ENCODE measurements at places on chromosomes 11 and 22.

- DNase-seq: no peak
These were observed 23.7 kb upstream of the BID start for GRCh38 chr22:17797721-17798559.

GRCh38 chr11:130426837-130427341, 1.5 kb downstream of the ADAMTS8 start:
- DNase-seq: no peak

GRCh38 chr11:93585758-93586157, 42.6 kb upstream of the SMCO4 start:
- no peak for DNase-seq

DNA sequence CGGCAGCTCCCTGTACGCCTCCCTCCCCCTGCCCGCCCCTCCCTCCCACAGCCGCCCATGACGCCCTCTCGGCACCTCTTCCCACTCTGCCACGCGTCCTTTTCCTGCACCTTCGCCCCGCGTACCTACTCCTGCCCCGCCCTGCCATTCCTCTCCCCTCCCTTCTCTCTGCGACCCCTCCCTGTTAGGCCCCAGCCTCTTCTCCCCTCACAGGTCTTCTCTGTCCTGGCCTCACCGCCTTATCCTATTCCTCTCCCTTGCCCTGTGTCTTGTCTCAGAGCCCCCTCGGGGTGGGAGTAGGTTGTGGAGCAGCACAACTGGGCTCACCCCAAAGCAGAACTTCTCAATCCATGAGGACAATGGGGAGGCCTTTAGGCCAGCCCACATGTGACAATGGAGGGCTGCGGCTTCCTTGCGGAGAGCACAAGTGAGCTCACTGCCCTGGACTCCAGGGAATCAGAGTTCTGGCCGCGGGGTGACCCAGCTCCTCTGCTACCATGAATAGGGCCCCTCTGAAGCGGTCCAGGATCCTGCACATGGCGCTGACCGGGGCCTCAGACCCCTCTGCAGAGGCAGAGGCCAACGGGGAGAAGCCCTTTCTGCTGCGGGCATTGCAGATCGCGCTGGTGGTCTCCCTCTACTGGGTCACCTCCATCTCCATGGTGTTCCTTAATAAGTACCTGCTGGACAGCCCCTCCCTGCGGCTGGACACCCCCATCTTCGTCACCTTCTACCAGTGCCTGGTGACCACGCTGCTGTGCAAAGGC, 539 bp downstream of the SLC35C1 start:
- no peak for DNase-seq

DNA sequence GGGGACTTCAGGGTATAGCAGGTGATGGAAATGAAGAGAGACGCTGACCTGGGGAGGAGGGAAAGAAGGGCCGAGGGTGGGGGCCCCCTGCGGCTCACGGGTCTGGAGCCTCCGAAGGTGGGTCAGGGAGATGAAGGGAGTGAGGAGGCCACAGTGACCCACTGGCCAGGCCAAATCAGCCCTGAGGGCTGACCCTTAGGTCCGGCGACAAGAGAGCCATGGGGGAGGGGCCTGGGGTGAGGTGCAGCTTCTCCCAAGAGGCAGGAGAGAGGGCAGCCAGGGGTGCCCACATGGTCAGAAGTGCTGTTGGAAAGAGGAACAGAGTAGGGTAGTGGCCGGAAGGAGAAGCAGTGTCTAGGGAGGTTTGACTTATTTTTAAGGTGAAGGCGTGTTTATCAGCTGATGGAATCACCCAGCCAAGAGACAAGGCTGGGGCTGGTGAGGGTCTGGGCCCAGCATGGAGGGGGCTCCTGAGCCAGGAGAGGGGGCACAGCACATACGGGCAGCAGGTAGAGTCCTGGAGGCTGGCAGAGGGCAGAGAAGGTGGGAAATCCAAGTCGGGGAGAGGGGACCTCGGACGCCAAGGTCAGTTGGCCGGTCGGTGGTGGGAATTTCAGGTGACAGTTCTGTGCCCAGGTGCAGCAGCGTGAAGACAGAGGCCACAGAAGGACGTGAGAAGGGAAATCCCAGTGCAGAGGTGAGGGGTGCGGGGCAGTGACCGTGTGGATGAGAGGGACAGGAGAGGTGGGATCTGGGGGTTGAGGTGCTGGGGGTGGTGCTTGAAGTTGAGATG, 49.0 kb downstream of the LINC01488 start:
- no peak for DNase-seq

GRCh38 chr11:110525883-110526282, 96.1 kb downstream of the FDX1 start:
- no peak for DNase-seq

GRCh38 chr11:116171271-116172140, 601.3 kb downstream of the BUD13 start:
- DNase-seq: no peak

GRCh38 chr11:60512651-60513225, 2.5 kb upstream of the MS4A13 start:
- DNase-seq: no peak

GRCh38 chr22:39661842-39662685, 91.5 kb downstream of the CACNA1I start:
- no peak for DNase-seq

DNA sequence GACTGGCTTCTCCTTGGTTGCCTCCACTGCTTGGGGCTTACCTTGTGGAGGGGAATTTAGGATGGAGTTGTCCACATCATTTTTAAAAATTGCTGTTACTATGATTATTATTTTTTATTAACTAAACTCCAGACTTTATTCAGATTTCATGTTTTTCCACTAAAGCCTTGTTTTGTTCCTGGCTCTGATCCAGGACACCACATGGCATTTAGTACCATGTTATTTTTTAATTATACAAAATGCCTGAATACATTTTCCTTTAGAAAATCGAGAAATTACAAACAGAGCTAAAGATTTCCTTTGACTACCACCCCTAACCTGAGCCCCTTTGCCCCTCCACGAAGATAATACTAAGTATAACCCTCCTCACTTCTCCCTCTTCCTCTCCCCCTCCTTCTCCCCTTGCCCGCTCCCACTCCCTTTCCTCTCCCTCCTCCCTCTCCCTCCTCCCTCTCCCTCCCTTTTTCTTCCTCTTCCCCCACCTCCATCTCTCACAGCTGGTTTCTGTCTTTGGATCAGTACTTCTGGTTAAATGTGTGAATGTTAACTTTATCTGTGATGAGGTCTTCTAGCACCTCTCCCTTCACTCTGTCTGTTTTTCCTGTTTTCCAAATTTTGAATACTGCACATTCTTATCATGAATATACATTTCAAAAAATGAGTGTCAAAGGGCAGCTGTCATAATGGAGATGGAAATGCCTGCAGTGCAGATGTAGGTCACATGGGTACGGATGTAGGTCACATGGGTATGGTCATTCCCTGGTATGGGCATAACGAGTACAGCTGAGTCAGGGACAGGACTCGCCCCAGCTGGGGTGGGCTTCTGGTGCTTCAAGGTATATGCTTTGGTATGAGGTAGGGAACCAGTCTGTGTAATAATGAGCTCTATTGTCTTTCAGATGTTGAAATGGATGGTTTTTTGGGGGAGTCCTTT, 54.4 kb upstream of the OR4B1 start:
- no peak for DNase-seq

GRCh38 chr11:47442514-47442913, 6.4 kb downstream of the RAPSN start:
- no peak for DNase-seq

- no peak for DNase-seq
These were observed 83.8 kb downstream of the CACNA1I start for GRCh38 chr22:39654131-39654926.

GRCh38 chr11:86489442-86489841, 114.8 kb downstream of the CCDC81 start:
- DNase-seq: no peak

DNA sequence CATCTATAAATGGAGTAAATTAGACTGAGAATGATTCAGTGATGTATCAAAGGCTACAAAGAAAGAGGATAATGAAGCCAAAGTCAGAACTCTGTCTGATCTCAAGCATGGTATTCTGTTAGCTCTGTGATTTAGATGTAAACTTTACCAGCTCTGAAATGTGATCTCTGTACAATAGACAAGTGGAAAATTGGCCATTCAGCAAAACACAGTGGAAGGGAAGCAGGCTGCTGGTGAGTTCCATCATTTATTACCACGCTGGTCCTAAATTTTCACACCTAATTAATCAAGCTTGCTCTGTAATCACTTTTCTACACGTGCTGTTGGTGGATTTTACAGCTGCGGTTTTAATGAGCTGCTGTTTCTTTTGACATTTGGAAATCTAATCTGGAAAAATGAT, 145.1 kb upstream of the OPCML start:
- no peak for DNase-seq

- no peak for DNase-seq
These were observed 56.5 kb upstream of the ARHGAP32 start for GRCh38 chr11:129248618-129249017.

- no peak for DNase-seq
These were observed 10.1 kb downstream of the ACO2 start for GRCh38 chr22:41478891-41479521.

DNA sequence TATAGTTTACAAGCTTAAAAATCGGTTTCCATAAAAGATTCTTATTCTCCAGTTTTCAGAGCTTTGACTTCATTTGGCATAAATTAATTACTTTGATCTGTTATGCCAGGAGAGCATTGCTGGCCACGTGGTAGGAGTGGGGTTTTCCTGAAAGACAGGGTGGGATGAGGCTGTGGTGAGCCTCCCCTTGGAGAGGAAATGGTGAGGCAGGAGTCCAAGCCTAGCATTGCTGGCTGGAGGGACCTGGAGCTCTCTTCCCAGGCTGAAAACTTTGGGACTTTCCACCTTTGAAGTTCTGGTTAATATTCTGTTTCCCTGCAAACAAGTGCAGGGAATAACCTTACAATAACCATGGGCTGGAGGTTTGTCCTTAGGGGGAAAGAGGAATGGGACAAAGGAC, 21.1 kb upstream of the CSF2RB start:
- DNase-seq: no peak

GRCh38 chr11:34135439-34135838, 30.0 kb downstream of the NAT10 start:
- DNase-seq: no peak

- DNase-seq: no peak
These were observed 13.0 kb downstream of the CDC42BPG start for GRCh38 chr11:64831411-64831891.

GRCh38 chr11:69641681-69642548, 959 bp downstream of the CCND1 start:
- no peak for DNase-seq
